ENCODE measurements at places on chromosomes 7 and 10.
A peak's percentile ranks its signal among the peaks of the same experiment; 100 is the strongest.

- no peak for DNase-seq
Measured at GRCh38 chr7:143460271-143460979, 17.2 kb downstream of the TAS2R60 start.

DNA sequence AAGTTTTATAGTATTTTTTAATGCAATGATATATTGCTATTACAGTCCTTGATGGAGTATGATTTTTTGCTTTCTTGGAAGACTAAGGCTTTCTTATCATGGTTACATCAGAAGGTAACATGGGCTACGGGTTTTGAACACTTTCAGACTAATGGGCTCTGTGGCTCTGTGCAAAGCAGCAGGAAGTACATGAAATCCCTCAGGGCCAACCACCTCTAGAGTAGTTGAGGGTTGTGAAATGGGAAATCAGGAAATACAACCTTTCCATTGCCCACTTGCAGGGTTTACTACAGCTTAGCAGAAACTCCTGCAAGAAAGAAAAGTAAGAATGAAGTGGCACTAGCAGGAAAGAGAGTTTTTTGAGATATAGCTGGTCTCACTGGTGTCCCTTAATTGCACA lies 853.5 kb downstream of the KCNMA1 start:
- DNase-seq, result no peak

GRCh38 chr10:24136070-24136469 lies 72.9 kb upstream of the KIAA1217 start:
- no peak for DNase-seq

DNA sequence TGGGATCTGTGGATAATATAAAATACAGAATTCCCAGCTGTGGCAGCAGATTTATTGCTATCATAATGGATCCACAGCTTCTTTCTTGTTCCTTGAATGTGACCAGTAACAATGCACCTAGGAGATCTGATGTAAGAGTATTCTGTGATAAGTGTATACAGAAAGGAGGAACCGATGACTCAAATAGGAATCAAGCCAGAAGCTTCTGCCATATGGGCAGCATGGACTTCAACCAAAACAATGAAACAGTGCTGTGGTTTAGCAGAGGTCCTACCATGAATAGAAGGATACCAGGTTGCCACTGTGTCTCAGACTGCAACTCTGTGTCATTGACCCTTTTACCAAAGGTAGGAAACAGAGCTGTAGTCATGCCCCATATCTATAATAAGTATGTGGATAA lies 81.8 kb downstream of the PTPRZ1 start:
- DNase-seq, result no peak

- DNase-seq, result peak; percentile 2
Measured at GRCh38 chr10:33248638-33249037, 85.8 kb downstream of the NRP1 start.

GRCh38 chr10:33117230-33117629 lies 159.2 kb upstream of the ITGB1 start:
- no peak for DNase-seq

DNA sequence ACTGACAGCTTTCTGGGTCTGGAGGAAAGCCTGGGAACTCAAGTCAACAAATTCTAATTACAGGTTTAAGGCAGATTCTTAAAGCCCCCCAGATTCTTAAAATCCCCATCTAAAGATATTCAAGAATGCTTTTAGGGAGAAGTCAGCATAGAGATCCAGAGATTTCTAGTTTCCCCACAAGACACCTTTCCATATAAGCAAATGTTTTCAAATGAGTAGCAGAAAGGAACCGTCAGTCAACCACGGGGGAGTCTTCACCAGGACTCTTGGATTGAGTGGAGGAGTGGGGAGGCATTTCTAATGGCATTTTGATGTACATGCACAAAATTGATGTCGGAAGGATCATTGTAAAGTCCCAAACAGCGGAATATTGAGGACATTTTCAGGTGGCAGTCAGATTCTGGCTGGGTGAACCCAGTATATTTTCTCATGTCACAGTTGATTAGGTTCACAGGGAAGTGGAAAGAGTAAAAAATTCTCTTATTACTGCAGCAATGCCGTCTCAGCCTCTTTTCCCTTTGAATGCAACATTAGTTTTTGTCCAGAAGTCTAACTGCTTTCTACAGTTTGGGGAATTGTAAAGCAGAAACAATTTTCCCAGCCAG lies 191.7 kb upstream of the YAE1 start:
- DNase-seq, result no peak

GRCh38 chr10:80529604-80530003 lies 8.1 kb upstream of the SH2D4B start:
- no peak for DNase-seq

DNA sequence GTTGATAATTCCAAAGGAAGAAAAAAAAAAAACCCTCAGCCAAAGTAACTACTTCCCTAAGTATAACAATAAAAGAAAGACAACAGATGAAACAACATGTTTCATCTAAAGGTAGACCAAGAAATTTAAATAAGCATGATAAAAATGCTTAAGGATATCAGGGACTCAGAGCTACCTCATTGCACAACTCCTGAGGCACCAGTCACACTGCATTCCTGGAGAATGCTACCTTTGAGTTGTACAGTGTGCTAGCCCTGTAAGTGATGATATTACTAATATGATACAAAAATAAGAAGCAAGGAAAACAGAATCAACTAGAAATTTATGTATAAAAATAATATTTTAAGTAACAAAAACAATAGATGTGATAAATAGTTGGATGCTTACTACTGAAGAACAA lies 29.5 kb upstream of the C7orf33 start:
- DNase-seq, result no peak

DNA sequence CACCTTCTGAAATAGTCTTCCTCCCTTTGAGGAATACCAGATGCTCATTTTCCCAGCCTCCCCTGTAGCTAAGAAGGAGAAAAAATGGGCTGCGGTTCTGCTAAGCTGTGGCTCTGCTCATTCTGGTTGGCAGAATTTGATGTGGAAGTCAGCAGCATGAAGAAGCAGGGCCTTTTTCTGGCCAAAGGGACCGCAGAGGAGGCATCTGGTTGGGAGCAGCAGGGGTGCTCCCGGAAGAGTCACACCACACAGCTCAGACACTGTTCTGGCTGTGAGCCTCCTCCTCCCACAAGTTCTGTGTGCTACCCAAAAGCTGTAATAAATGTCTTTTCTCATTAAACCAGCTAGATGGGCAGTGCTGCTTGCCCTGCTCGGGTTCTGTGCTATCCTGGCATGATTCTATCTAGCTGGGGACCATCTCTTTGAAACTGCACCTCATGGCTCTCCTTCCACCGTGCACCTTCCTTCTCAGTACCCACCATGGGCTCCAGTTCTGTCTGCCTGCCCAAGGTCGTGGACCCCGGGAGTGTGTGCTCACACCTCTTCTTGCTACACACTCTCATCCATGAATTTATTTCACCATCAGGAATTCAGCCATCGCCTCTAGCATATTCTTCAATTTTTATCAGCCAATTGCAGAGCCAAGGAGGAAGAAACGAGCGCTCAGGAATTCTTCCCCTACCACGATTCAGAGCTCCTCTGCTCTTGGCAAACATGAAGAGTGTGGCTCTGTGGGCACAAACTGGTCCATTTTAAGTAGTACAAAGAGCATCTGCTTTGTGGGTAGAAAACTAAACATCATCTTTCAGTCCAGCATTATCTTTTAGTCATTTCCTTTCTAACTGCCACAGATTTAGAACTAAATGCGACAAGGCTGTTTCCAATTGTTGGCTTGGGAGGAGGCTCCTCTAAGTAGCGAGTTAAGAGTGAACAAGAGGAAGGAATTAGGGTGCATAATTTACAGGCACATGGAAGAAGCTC lies 76.9 kb downstream of the FAM171A1 start:
- no peak for DNase-seq

GRCh38 chr10:129532838-129533237 lies 65.8 kb downstream of the MGMT start:
- no peak for DNase-seq
